Thoracic aorta (tissue), 2 donors: ENCODE measurements at places on chromosomes 4 and X.

DNA sequence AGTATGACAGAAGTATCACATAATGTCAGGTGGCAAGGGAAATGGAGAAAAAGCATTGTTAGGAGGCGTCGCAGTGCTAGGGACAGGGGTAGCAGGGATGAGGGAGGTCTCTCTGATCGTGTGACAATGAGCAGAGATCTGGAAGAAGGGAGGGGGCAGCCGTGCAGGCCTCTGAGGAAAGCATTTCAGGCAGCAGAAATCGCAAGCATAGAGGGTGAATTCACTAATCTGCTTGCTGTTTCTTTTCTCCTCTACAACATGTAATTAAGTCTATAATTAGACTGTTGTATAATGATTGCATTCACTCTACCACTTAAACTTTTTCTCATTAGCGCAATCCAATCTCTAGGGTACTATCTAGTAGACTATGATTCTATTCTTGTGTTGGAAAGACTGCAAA, 9.1 kb downstream of the CYP4V2 start:
- DNase-seq: no peak

GRCh38 chr4:8922481-8922880, 50.8 kb upstream of the HMX1 start:
- DNase-seq: no peak

GRCh38 chr4:14091966-14092365, 464.4 kb upstream of the BOD1L1 start:
- no peak for DNase-seq

GRCh38 chr4:183360161-183360919, 38.1 kb upstream of the CLDN24 start:
- DNase-seq: no peak

- DNase-seq: no peak
These were observed 187.0 kb downstream of the AFAP1 start for GRCh38 chr4:7752649-7753048.
